ENCODE measurements at places on chromosomes 16 and 17.

- DNase-seq = no peak
Observed at GRCh38 chr16:88286301-88286923, 96.3 kb upstream of the ZNF469 start.

DNA sequence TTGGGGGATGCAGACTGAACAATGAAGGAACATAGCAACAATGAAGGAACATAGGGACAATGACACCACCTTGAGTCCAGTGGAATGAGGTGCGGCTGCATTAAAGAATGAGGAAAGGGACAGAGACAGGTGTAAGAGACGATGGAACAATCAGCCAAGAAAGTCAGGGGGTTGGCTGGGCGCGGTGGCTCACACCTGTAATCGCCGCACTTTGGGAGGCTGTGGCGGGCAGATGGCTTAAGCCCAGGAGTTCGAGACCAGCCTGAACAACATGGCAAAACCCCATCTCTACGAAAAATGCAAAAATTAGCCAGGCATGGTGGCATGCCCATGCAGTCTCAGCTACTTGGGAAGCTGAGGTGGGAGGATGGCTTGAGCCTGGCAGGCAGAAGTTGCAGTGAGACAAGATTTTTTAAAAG lies 13.6 kb upstream of the CBFB start:
- no peak for DNase-seq

DNA sequence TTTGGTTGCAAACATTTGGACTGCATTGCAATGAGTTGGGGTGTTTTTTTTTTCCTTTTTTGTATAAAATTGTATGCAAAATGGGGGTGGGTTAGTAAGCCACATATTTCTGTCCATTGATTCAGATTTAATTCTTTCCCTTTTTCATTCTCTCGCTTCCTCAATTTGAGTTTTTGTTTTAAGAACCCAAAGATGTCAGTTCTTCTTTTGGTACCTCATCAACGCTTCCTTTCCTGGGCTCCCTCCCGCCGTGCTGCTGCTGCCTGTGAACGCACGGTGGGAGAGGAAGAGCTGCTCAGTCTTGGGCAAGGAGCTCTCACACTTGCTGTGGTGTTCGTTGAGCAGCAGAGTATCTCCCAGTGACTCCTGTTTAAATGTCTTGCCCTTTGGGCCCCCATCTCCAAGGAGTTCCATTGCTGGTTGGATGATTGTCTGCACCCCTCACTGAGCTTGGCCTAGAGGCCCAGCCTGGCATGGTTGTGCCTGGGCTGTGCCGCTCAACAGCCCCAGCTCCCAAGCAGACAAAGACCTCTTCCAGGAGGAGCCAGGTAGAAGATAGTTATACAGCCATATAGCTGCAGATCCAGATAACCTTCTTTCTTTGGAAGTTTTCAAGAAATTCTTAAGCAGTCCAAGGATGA lies 13.6 kb downstream of the UBFD1 start:
- no peak for DNase-seq

GRCh38 chr17:5873781-5874180 lies 196.4 kb upstream of the WSCD1 start:
- no peak for DNase-seq

DNA sequence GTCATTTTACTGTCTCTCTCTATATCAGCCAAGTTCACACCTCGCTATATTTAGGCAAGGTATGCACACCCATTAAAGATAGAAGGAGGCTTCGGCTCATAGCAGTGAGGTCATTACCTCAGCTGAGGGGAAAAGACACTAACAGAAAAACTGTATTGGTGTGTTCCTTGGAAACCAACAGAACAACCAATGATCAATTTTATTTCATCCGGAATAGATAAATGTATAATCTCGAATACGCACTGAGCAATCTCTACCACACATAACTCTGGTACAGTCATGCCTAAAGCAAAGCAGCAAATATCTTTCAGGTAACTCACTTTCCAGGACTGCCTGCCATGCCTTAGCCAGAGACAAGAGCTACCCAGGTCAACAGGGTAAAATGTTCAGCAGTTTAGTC lies 109.9 kb upstream of the CORO6 start:
- no peak for DNase-seq

- DNase-seq = no peak
Observed at GRCh38 chr17:69716556-69716955, 302.1 kb downstream of the MAP2K6 start.

- no peak for DNase-seq
Observed at GRCh38 chr16:8581831-8582580, 8.3 kb downstream of the TMEM114 start.

- no peak for DNase-seq
Observed at GRCh38 chr16:75088216-75088615, 28.4 kb downstream of the LDHD start.

- no peak for DNase-seq
Observed at GRCh38 chr17:31390426-31390747, 1.1 kb upstream of the RAB11FIP4 start.

DNA sequence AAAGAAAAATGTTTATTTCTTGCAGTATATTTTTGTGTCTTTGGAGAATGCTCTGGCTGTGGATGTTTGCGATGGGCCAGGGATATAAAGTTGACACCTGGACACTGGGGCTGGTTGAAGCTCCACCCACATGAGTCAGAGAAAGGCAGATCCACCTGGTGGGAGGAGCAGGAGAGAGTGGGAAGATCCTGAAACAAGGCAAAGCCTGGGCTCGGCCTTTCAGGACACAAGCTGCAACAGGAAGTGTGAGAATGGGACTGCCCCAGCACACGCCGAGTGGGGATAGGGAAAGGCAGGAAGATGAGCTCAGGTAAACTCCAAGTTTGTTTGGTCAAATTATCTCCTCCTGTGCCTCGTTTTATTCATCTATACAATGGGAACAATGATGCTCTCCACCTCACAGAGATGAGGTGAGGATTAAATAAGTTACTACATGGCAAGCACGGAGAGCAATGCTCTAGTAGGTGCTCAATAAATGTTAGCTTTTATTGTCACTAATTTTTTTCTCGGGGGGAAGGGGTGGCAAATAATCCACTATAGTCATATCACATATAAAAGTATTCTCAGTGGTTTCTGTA lies 21.4 kb upstream of the PITPNM3 start:
- DNase-seq = no peak

GRCh38 chr17:79506955-79507354 lies 103.9 kb downstream of the RBFOX3 start:
- no peak for DNase-seq

- no peak for DNase-seq
Observed at GRCh38 chr16:1072526-1073261, at the start of gene SSTR5. SSTR5 (plus strand) TSS chr16:1072747; CDS start chr16:1078869, 6,122 bp downstream.

DNA sequence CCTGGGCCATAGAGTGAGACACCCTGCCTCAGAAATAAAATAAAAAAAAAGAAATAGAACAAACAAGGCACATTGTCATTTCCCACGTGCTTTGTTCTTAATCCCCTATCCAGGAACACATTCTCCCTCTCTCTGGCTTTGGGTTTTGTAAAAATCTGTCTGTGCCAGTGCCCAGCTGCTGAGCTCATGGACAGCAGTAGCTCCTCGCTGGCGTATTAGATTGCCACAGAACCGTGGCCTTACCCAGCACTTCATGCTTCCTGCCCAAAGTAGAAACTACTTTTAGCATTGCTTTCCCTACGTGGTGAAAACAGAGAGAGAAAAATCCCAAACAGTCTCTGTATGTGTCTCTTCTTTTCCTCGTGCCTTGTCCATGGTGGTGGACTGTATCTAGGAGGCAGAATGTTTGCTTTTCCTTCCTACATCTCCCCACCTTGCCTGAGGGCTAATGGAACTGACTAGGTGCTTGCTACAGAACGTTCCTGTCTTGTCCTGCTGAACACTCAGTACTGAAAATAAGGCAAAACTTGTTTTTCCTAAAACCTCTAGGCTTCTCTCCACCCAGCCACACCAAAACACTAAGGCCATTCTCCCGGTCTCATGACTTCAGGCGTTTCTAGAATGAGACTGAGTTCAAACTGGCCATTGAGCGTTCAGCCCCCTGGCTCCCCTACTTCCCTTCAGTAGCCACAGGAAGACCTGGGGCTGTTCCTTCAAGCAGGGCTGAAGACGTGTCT lies 26.1 kb downstream of the MNT start:
- no peak for DNase-seq

GRCh38 chr17:20999044-20999573 lies 43.7 kb downstream of the USP22 start:
- DNase-seq = peak; percentile 72

GRCh38 chr16:12995721-12996372 lies 94.4 kb downstream of the SHISA9 start:
- DNase-seq = no peak

DNA sequence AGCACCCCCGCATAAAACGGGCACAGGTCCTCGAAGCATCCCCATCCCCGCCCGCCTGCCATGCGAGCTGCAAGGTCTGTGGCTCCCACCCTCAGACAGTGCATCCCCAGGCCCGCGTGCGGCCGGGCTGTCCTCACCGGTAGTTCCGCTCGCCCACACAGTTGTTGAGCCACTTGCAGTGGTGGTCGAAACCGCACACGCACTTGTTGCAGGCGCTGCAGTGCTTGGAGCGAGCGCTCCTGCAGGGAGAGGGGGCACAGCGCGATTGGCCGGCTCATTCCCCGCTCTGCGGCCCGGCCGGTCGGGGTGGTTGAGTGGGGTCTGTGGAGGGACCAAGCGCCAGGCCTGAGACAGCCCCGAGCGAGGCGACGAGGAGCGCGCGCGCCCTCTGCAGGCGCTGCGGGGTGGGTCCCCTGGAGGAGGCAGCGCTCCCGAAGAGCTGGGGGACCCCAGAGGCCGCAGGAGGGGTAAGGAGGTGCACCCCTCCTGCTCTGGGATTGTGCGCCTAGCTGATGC lies 6.0 kb upstream of the TPPP3 start:
- no peak for DNase-seq

GRCh38 chr17:78502611-78503148 lies 74.5 kb downstream of the DNAH17 start:
- no peak for DNase-seq

GRCh38 chr16:66304151-66304550 lies 62.3 kb upstream of the CDH5 start:
- DNase-seq = no peak

- no peak for DNase-seq
Observed at GRCh38 chr16:9682320-9682719, 499.9 kb downstream of the GRIN2A start.

DNA sequence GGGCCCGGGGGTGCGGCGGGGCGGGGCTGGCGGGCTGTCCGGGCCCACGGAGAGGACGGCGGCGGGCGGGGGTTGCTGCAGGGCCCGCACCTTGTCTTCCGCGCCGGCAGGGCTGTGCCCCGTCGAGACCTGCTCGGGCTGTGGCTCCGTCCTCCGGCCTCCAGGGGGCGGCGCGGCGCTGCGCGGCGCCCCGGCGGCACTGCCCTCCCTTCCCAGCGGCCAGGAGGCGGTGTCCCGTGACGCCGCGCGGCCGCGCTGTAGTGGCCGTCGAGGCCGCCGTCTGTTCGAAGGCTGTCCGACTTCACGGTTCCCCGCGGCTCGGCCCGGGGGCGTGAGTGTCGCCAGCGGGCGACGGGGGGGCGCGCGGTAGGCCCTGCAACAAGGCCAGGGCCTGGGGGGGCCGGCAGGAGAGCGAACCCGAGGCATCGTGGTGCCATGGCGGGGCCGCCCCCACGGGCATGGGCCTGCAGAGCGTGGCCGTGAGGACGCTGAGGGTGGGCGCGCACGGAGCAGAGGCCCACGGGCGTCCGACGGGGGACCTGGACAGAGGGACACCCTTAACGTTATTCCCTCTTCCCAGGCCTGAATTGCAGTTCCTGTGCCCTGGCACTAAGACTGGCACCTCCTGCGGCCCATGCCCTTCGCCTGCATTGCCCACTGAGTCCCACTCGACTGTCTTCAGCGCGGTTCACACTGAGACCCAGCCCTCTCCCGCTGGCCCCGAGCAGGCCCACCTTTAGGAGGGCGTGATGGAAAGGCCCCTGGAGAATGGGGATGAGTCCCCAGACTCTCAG lies at the start of gene PLEKHG4:
Gene PLEKHG4, plus strand, starts transcription at position 237 of the 794 bp plus-strand sequence. Its CDS starts 513 bp downstream, at position 750.
- DNase-seq = no peak

GRCh38 chr16:75248142-75248535 lies 3.3 kb downstream of the BCAR1 start:
- no peak for DNase-seq

GRCh38 chr16:578870-579405 lies 9.2 kb downstream of the PIGQ start:
- DNase-seq = no peak

GRCh38 chr16:23274968-23275367 lies 27.1 kb upstream of the SCNN1B start:
- no peak for DNase-seq

DNA sequence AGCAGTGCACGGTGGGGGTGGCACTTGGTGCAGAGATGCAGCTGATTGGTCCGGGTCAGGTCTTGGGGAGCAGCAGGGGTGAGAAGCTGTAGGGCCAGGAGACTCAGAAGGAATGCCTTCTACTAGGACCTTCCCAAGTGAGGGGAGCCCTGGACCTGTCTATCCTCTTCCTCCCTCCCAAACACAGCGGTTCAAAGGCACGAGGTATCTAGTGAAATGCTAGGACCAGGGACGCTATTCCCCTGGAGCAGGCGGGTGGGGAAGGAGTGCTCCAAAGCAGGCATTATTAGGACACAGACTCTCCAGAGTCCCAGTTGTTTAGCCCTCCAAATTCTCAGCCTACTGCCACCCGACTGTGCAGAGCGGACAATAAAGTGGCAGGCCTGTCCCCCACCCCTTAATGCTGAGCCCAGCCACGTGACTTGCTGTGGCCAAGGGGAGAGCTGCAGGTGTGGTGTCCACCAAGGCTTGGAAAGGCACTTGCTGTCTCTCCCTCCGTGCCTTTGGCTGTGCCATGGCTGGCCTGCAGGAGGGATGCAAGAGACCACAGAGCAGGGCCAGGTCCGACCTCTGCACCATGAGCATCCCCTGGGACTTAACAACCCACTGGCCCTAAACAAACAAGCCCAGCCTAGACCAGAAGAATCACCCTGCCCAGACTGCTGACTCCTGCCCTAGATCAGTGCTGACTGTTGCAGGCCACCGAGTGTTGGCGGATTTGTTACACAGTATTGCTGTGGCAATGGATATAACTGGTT lies 97.2 kb downstream of the TBC1D16 start:
- DNase-seq = no peak

DNA sequence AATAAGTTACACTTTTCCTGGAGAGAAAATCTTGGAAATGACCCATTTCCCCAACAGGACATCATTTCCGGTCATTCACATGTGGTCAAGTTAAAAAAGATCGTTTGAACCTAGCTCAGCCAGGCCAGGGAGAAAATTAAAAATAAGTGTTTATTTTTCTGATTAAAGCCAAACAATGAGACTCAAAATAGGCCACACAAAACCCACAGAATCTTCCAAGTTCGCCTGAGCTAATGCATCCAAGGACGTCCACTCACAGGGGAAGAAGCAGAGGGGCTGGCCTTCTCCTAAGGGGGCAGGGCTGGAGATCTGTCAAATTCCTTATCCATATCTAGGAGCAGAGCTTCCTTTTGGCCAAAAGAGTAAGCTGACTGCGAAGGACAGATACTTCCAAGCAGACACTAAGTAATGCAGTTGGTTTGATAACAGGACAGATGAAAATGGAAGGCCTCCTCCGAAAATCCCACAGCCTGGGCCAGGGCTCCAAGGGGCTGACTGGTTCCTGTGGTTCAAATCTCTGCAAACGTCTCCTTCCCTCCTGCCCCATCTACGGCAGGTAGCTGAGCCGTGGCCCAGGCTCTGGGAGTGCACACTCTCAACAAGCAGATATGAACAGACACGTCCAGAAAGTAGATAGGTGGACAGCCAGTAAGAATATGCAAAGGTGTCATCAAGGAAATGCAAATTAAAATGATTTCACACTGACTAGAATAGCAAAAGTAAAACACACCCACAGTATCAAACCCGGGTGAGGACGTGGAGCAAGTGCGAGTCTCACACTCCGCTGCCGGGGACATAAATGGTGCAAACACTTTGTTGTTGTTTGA lies 98.5 kb downstream of the MRM3 start:
- no peak for DNase-seq
